Esophagus muscularis mucosa (tissue), 4 donors: ENCODE measurements at places on chromosomes 16 and 17. TPM values are rescaled to one million over a fixed set of nuclear protein-coding genes. Genes with fewer than 3 reads are reported as not detected.

The SULT1A1 gene
- total RNA-seq: 10.4 TPM

The SLC7A6OS gene
- 9.8 TPM for total RNA-seq

The BICDL2 gene
- 0.19 TPM for total RNA-seq

The BRIP1 gene
- 0.42 TPM for total RNA-seq

The TLCD1 gene
- total RNA-seq: 1.3 TPM

- H3K36me3 ChIP-seq: no peaks in the 10 kb centered on the region
- H3K27ac ChIP-seq: no peak overlapping the region
- no peaks in the 10 kb centered on the region for H3K27me3 ChIP-seq
- DNase-seq: no peak
- H3K4me3 ChIP-seq: no peak overlapping the region
Measured at GRCh38 chr17:29368926-29369325, 21.2 kb upstream of the TAOK1 start.

DNA sequence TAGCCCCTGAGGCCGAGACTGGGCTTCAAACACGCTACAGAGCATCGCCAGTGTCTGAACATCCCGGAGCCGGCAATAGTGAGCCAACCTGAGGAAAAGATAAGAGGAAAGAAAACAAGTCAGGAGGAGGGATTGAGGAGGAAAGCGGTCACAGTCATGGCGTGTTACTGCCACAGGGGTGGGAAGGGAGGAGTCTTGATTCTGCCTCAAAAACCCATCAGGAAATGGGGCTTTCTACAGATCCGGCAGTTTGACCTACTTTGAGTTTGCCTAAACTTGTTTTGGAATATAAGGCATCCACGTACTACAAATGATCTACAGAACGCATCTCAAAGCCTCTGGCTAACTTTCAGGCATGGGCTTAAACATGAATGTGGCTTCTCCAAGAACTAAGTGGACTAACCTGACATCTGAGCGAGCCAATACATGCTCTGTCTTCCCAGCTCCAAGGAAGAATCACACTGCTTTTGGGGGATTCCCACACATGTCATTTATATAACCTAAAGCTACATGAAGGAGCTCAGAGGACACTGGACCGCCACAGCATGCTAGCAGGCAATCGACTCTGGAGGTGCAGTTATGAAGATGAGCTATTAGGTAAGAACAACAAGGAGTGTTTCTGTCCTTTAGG lies 96.6 kb downstream of the WDR59 start:
- no peaks in the 10 kb centered on the region for H3K4me1 ChIP-seq
- H3K4me3 ChIP-seq: no peak overlapping the region
- no peak overlapping the region for H3K27ac ChIP-seq
- peaks cover 100% of the 10 kb centered on the region for H3K36me3 ChIP-seq
- no peaks in the 10 kb centered on the region for H3K27me3 ChIP-seq

GRCh38 chr16:72972878-72973571 lies 74.9 kb downstream of the ZFHX3 start:
- peaks cover 2% of the 10 kb centered on the region for H3K4me1 ChIP-seq
- H3K4me3 ChIP-seq: no peak overlapping the region
- H3K27me3 ChIP-seq: no peaks in the 10 kb centered on the region
- no peak for DNase-seq
- no peaks in the 10 kb centered on the region for H3K36me3 ChIP-seq
- H3K27ac ChIP-seq: no peak overlapping the region

DNA sequence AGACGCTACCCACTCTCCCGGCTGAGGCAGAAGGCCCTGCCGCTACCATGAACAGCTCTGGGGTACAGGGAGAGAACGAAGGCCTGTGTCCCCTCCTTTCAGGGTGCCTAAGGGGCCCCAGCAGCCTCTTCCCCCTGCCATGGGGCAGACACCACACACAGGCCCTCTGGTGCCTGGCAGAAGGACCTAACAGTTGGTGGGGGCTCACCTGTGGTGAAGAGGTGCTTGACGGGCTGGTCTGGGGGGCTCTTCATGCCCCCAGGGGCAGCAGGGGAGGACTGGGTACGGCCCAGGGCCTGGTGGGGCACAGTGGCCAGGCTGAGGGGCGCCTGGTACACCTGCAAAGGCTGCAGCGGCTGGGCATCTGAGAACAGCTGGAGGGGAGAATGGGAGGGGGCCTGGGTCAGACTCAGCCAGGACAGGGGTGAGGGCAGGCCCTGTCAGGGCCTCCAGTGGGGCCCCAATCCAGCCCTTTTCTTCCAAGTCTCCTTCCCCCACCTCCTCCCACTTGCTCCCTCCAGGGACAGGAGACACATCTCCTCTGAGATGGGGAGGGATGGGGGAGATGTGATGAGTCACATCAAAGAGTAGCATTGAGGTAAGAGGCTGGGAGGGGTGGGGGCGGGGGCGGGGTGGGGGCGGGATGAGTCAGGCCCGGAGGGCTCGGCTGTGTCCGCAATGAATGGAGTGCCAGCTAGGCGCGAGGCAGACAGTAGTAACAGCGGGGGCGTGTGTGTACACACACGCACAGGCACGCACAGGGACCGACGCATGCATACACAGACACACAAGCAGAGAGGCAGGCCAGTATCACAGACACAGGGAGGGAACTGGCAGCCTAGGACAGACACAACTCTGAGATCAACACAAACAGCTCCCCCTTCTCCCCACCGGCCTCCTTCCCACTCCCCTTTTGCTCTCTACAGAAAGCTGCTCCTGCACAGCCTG lies 16.1 kb downstream of the G6PC3 start:
- peaks cover 98% of the 10 kb centered on the region for H3K36me3 ChIP-seq
- no peaks in the 10 kb centered on the region for H3K27me3 ChIP-seq
- peaks cover 18% of the 10 kb centered on the region for H3K4me1 ChIP-seq
- H3K4me3 ChIP-seq: no peak overlapping the region
- no peak for DNase-seq

DNA sequence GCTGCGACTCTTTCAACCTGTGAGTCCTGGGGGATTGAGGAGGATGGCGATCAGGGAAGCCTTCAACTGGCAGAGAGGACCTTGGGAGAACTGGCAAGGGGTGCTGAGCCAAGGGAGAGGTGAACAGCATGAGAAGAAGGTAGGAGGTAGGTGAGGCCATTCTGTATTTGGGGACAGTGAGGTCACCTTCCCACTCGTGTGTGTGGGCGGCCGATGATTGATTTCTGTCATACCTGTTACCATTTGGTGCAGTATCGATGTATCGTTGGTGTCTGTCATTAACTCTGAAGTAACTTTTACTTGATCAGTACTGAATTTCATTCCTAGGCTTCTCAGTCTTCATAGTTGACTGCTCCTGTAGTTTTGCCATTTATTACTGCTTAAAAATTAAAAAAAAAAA lies 3.8 kb downstream of the ARSG start:
- no peak for DNase-seq
- peaks cover 27% of the 10 kb centered on the region for H3K4me1 ChIP-seq
- peaks cover 17% of the 10 kb centered on the region for H3K27me3 ChIP-seq
- no peak overlapping the region for H3K27ac ChIP-seq

GRCh38 chr16:68013440-68013839 lies 2.3 kb downstream of the DPEP2NB start:
- H3K4me3 ChIP-seq: no peak overlapping the region
- peaks cover 8% of the 10 kb centered on the region for H3K27me3 ChIP-seq
- no peak for DNase-seq
- no peak overlapping the region for H3K27ac ChIP-seq
- H3K36me3 ChIP-seq: no peaks in the 10 kb centered on the region
- no peaks in the 10 kb centered on the region for H3K4me1 ChIP-seq

DNA sequence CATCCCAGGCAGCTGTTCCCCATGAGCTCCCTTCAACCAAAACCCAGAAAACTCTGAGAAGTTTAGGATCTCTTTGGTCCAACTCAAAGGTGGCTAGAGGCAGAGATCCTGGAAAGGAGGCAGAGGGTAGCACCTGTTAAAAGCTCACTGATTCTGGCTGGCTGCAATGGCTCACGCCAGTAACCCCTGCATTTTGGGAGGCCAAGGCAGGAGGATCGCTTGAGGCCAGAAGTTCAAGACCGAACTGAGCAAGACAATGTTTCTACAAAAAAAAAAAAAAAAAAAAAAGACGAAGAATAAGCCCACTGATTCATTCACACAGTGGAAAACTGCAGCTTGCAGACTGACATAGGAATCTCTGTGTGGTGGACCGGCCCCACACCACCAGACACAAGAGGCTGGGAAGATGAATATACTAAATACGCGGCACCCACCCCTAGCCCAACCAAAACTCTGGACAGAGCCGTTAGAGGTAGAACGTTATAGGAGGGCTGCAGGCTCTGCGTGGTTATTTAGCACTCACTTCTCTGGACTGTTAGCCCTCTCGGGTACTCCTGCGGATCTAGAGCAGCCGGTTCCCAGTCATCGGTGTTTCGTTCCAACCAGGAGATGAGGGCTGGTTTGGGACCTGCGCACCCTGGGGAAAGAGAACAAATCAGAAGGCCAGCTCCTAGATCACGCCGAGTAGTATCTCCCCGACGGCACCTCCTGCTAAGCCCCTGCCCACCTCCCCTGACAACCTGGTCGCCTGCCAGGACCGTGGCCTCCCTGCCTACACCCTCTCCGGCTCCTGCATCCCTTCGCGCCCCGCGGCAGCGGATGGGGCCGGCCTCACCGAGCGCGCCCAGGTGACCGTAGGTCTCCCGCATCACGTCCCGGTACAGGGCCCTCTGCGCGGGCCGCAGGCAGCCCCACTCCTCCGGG lies 925 bp downstream of the ZNF689 start:
- peak overlapping the region; percentile 78 for H3K4me3 ChIP-seq
- H3K27ac ChIP-seq: peak overlapping the region; percentile 97
- H3K36me3 ChIP-seq: peaks cover 43% of the 10 kb centered on the region
- DNase-seq: no peak
- no peaks in the 10 kb centered on the region for H3K27me3 ChIP-seq
- H3K4me1 ChIP-seq: peaks cover 26% of the 10 kb centered on the region

- peak overlapping the region; percentile 83 for H3K27ac ChIP-seq
- H3K4me3 ChIP-seq: peak overlapping the region; percentile 64
- peaks cover 60% of the 10 kb centered on the region for H3K4me1 ChIP-seq
Measured at GRCh38 chr17:74212209-74212912, 1.0 kb upstream of the TTYH2 start.

DNA sequence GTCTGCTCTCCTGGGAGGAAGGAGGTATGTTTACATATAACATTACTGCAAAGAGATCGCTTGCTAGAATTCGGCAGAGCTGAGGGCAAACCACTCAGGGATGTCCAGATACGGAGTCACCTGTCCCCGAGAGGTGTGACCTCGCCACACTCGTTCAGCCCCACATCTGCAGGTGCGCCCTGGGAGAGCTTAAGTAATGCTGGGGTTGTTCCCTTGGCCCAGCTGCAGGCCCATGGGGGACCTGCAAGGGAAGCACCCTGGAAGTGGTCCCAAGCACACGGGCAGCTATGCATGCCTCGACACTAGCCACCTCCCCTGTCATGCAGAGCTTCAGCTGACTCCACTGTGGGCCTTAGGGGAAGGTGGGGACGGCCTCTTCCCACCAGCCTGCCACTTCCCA lies 22.2 kb downstream of the USP22 start:
- no peaks in the 10 kb centered on the region for H3K27me3 ChIP-seq
- peaks cover 81% of the 10 kb centered on the region for H3K4me1 ChIP-seq
- H3K27ac ChIP-seq: peak overlapping the region; percentile 70
- peaks cover 72% of the 10 kb centered on the region for H3K36me3 ChIP-seq
- DNase-seq: no peak

DNA sequence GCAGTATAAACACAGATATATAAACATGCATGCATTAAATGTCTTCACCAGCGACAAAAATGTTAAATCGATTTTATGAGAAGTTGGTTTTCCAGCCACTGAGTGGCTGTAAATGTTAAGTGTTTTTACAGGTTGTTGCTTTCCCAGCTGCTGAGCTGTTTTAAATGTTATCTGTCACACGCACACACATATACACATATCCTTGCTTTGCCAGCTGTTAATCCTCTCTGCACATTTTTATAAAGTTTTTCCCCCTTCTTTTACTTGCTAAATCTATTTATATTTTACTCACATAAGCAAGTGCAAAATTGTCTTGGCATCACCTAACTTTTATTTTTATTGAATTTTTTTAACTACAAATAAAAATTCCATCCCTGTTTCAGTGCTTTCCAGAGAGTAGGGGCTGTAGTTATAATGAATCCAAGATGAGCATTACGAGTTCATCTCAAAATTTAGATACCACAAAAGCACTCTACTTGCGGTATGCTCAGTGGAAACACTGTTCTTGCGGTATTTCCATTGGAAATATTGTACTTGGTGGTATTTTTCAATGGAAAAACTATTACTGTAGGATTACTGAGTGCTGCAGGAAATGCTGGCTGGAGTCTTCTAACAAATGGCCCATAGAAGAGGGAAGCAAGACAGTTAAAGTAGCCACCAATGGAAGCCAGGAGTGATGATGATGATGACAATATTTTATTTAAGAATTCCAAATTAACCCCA lies 124.9 kb upstream of the KCNJ16 start:
- no peak overlapping the region for H3K4me3 ChIP-seq
- H3K27me3 ChIP-seq: no peaks in the 10 kb centered on the region
- no peak for DNase-seq
- H3K36me3 ChIP-seq: no peaks in the 10 kb centered on the region

DNA sequence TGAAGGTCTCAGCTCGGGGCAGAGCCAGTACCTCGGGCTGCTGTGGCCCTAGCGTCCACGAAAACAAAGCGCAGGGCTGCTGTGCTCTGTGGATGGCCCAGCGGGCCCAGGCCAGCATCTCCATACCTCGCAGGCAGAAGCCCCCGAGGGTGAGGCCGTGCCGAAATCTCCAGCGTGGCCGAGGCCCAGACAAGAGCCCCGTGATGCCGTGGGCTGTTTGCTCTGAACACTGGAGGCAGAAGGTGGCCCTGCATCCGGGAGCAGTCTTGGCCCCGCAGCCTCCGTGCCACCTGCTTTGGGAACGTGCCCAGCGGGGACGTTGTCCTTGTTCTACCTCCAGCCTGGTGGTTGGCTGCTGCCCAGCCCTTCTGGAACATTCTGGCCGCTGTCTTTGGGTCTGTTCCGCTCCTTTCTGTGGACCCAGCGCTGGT lies 121.4 kb downstream of the BANP start:
- H3K27ac ChIP-seq: no peak overlapping the region
- no peaks in the 10 kb centered on the region for H3K4me1 ChIP-seq
- peaks cover 26% of the 10 kb centered on the region for H3K36me3 ChIP-seq
- no peaks in the 10 kb centered on the region for H3K27me3 ChIP-seq
- DNase-seq: no peak
- no peak overlapping the region for H3K4me3 ChIP-seq

- no peak overlapping the region for H3K4me3 ChIP-seq
- DNase-seq: no peak
- no peaks in the 10 kb centered on the region for H3K36me3 ChIP-seq
- H3K27me3 ChIP-seq: no peaks in the 10 kb centered on the region
Measured at GRCh38 chr16:77918809-77919707, 103.3 kb upstream of the CLEC3A start.
